Pancreas (tissue), 10 donors: ENCODE measurements at places on chromosomes 6 and 20.
A peak's percentile ranks its signal among the peaks of the same experiment; 100 is the strongest.

DNA sequence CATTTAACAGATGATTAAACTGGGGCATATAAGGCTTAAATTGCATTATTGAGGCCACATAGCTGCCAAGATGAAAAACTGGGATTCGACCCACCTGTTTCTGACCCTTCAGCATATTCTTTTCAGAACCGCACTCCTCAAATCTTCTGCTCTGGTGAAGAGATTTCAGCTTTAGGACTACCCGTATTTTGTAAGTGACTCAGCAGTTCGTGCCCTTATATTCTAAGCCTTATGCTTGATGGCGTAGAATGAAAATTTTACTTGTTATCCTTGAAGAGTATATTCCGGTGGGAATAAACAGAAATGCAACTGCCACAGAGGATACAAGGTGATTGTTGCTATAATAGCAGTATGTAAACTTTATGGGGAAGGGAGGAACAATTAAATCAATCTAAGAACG, 657.1 kb downstream of the DOK5 start:
- DNase-seq: no peak

- DNase-seq: peak; percentile 75
Measured at GRCh38 chr6:32415521-32416019, 8.6 kb upstream of the BTNL2 start.

GRCh38 chr20:40763646-40764295, 74.7 kb upstream of the MAFB start:
- DNase-seq: no peak

GRCh38 chr20:36216314-36217025, 19.8 kb upstream of the AAR2 start:
- DNase-seq: no peak

- DNase-seq: no peak
Measured at GRCh38 chr6:10522929-10523573, 1.9 kb downstream of the GCNT2 start.

- no peak for DNase-seq
Measured at GRCh38 chr6:159577564-159577963, 115.5 kb downstream of the SOD2 start.

GRCh38 chr20:38863024-38863851, 57.7 kb downstream of the PPP1R16B start:
- DNase-seq: no peak

DNA sequence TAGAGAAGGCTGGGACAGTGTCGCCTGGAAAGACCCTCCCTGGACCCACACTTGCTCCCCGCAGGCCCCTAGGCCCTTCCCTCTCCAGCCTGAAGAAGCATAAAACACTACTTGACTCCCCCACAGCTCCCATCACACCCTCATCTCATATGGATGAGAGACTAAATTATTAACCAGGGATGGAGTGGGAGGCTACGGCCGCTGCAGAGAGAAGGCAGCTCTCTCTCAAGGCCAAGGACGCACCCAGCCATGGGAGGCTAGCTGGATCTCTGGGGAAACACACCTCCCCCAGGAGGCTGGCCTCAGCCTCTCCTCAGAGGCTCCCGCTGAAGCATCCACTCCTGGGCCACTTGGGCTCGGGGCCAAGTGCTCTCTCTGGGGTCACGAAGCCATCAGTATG, 102.5 kb downstream of the GRM4 start:
- no peak for DNase-seq

DNA sequence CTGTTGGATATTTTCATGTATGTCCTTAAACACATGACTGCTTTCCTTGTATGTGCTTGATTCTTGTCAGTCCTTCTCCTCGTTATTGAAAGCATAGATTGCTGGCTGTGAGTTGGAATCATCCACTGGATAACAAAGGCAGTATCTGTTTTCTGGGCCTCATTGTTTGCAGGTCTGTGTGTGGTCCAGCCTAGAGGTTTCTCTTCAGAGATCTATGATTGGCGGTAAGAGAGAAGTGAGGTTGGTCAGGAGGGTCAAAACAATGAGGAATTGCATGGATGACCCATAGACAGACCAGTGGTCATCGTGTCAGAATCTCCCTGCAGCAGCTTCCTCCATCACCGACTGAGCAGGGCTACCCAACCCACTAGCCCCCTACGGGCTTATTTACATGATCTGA, 915.0 kb downstream of the KIF16B start:
- DNase-seq: no peak

GRCh38 chr6:137806914-137807682, 60.0 kb upstream of the TNFAIP3 start:
- no peak for DNase-seq

GRCh38 chr6:96522465-96523009, 931 bp downstream of the UFL1 start:
- DNase-seq: no peak

- DNase-seq: no peak
Measured at GRCh38 chr6:149903938-149904611, 6.2 kb upstream of the RAET1E start.

DNA sequence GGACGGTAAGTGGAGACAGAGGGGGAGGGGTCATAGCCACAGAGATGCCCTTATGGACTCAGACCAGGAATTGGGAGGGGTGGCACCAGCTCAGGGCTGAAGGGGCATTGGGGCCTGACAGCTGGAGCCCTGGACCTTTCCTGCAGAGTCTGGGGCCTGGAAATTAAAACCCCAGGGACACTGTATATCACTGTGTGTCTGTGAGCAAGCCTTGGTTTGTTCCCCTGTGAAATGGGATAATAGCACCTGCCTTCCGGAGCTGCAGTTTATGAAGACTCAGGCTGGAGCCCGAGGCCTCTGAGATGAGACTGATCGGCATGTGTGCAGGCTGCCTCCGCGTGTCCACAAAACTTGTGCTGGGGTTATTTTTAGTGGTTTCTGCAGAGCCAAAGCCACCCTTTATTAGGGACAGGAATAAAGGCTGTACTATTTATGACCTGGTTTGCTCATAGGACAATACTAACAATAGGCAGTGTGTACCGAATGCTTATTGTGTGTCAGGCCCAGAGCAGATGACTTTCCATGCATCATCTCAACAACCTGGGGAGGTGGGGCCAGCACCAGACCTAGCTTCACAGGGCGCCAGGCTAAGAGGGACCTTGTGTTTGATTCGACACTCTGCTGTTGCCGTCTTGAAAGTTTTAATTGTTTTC, 22.6 kb downstream of the MYH7B start:
- no peak for DNase-seq

- no peak for DNase-seq
Measured at GRCh38 chr6:41375598-41376151, 40.3 kb downstream of the NCR2 start.

GRCh38 chr6:118896339-118897136, 2.6 kb downstream of the ASF1A start:
- DNase-seq: no peak

DNA sequence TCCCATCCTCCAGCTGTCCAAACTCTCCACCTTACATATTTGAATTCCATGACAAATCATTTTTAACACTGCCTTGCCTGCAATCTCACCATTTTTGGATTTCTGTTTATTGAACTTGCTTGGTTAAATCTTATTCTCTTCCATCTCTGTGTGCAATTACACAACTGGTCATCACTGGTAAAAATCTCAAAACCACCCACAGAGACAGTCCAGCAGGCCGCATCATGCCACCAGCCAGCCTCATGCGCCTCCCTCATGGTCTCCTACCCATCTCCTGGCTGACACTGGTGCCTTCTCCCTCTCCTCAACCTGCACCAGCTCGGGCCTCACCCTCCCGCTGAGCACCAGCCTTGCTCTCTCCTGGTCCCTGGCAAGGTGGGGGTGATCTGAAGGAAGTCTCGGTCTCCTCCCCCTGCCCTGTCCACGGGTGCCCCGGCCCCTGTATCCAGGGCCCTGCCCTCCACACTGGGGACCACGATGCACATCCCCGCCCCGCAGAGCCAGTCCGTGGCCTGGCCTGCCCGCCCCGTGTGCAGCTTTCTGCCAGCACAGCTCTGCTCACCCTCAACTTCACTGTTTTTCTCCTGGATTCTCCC, 92.0 kb downstream of the THBS2 start:
- DNase-seq: no peak

DNA sequence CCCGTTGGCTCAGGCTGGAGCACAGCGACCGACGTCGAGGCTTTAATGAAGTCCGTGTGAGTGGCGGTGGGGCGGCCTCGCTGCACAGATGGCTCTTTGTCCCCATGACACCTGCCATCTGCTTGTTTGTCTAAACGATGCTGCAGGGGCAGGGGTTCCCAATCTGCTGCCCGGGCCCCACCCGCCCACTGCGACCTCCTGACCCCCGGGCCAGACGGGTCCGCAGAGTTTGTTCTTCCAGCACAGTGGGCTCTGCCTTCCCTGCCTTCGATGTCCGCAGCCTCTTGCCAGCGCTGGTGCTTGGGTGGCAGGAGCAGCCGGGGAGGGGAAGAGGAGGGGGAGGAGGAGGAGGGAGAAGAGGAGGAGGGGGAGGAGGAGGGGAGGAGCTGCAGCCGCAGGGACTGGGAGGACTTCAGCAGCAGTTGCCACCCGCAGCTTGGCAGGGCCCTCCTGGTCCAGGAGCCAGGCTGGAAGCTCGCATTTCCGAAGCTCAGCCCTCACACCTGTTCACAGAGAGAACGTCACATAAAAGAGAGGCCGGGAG, 210.0 kb downstream of the DLL1 start:
- peak; percentile 48 for DNase-seq

DNA sequence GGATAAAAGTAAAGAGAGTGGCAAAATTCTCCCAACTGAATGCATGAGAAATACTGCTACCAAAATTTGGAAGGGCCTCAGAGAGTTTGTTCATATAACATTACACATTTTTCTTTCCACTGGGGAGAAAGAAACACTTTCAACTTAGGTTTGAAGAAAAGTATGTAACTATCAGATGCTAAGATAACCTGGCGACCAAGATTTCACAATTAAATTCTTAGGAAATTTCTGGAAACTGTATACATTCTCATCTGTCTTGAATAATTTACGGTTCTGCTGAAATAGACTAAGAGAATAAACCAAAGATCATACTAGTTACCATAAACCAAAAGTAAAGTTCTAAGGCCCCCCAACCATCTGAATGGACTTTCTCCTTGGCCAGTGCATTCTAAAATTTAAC, 413.0 kb upstream of the RUNX2 start:
- no peak for DNase-seq

DNA sequence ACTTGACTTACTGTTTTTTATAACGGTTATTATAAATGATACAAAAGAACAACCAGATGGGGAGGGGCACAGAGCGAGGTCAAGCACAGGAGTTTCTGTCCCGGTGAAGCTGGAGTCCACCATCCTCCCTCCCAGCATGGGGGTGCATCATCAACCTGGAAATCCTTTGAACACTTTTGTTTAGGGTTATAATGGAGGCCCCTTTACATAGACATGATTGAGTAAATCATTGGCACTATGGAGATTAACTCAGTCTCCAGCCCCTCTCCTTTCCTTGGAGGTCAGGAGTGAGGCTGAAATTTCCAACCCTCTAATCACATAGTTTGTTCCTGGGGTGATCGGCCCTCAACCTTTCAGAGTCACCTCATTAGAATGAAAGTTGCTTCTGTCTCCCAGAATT, 71.8 kb upstream of the ANKEF1 start:
- no peak for DNase-seq

DNA sequence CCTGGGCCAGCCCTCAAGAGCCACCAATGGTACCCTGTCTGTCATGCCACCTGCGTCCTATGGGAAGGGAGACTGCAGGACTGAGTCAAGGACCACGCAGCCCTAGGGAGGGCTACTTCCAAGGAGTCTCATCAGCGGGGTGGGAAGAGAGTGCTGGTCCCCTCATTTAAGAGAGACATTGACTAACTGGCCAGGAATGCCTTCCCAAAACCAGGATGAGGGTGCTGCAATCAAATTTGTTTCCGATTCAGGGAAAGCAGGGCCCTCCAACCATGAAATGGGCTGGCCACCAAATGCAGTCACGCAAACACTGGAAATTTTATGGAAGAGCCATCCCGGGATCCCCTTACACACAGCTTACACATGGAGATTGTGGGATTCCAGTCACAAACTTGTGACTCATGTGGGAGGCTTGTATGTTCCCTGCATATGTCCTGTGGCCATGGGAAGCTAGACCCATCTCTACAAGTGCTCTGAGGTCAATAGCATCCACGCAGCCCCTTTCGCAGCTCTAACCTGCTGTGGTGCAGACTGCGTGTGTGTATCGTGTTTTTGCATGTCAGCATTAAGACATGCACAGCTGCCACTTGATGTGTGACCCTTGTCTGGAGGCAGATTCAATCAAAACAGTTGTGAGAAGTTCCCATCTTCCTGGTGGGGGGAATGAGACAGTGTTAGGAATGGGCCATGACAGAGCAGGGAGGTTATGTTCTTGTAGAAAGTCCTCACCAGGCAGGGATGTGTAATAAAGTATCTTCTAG, 53.0 kb upstream of the CST7 start:
- DNase-seq: no peak

GRCh38 chr20:49832632-49833327, 20.2 kb downstream of the SLC9A8 start:
- no peak for DNase-seq

DNA sequence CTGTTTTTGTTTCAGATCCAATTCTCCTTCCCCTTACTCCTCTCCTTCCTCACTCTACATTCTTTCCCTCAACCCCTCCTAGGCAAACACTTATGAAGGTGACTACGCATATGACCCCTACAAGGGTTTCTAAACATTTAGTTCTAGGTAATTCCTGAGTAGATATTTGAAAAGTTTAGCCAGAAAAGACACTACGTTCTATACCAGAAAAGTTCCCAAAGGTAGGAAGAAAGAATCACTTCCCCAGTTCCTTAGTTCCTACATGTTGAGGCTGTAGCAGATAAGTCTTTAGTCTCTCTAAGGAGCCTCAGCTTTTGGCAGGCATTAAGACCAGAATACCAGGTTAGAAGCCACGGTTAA, 11.6 kb downstream of the POU3F2 start:
- DNase-seq: no peak

DNA sequence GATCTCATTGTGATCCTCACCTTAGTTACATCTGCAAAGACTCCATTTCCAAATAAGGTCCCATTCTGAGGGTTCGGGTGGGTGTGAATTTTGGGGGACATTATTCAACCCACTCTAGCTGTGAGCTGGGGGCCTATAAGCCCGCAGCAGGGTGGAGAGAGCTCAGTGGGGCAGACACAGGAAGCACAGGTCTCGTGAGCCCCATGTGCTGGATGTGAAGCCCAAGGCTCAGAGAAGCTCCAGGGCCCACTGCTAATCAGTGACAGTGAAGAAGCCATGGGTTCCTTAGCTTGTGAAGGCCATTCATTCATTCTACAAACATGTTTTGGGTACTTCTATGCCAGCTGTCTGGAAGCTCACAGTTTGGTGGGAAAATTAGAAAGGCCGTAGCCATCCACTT, 47.5 kb downstream of the CHMP4B start:
- no peak for DNase-seq

GRCh38 chr6:129292836-129293235, 409.9 kb downstream of the LAMA2 start:
- DNase-seq: no peak

DNA sequence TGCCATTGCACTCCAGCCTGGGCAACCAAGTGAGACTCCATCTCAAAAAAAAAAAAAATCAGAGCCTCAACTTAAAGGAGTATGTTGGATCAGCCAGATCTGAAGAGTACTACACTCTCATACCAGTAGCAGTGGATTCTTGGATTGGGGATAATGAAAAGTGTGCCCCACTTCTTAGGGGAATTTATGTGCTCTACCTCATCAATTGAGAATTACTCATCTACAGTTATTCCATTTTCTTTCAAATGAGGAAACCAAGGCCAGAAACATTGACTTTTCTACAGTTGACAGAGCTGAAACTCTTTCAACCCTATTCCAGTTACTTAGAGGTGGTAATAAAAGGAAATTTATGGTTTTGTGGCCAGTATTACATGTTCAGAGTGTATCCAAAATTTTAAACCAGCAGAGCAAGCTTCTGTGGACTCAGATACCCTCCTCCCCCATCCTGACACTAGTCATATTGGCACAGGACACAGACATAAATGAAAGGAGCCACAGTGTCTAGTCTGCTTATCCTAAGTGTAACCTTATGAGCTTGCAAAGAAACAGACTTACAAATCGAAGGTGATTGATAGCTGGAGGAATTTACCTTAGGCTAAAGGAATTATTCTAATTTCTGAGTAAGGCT, 51.2 kb downstream of the ORC3 start:
- no peak for DNase-seq
